ENCODE measurements at places on chromosomes 4 and X.

DNA sequence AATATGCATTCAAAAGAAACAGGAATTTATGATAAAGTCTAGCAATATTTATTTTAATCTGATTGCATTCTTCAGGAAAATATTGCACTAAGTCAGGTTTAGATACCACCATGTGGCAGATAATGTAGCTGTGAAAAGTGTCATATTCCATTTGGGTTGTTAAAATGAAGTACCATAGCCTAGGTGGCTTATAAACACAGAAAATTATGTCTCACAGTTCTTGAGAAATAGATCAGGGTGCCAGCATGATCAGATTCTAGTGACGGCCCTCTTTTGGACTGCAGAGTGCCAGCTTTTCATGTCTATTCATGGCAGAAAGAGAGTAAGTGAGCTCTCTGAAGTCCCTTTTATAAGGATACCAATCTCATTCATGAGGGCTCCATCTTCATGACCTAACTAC lies 5.6 kb upstream of the ADGRL3 start:
- no peak for DNase-seq

DNA sequence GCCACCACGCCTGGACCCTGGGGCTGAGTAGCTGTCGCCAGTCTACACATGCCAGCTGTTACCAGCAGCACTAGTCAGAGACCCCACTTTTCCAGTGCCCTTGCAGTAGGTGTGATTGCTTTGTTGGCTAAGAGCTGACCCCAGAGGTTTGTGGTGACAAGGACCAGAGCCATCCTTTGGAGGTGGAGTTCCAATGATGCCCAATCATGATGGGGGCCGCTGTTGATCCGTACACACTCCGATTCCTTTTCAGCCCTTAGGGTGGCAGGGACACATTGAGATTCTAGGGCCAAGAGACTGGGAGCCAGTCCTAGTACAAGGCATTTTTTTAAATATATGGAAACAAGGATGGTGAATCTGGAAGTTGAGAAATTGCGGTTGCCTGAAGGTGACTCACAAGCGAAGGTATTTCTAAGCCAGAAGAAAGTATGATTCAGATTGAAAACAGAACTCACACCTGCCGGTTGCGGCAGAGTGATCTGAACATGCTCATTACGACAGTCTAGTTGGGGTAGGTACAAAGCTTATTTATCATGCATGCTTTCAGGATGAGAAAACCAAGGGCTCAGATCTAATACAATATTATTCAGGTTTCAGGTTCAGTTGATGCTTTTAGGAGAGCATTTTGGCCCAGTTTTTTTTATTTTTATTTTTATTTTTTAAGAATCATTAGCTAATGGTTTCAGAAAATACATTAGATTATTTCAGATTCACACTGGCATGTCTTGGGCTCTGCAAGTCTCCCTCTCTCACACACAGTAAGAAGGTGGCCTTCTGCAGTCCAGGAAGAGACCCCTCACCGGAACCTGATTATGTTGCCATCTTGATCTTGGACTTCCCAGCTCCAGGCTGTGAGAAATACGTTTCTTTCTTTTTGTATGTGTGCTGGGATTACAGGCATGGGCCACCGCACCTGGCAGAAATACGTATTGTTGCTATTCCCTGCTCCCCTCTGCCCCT lies 43.4 kb downstream of the SHROOM2 start:
- no peak for DNase-seq

GRCh38 chr4:42736527-42737195 lies 79.8 kb upstream of the ATP8A1 start:
- DNase-seq: no peak

DNA sequence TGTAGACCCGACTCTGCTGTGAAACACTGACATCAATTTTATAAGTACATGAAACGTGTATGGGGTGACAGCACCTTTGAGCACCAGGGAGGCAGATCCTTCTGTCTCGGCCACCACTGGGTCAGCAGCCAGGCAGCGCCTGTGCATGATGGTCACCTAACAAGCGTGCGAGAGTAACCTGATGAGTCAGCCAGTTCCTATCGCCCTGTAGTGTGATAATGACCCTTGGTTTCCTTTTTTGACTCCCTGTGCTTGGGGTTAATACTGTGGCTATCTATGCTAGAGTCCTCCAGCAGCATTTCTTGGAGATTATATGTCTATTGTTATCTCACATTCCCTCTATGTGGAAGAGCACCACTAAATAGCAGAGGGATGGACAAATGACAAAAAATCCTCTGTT lies 101.6 kb downstream of the NPNT start:
- DNase-seq: no peak

DNA sequence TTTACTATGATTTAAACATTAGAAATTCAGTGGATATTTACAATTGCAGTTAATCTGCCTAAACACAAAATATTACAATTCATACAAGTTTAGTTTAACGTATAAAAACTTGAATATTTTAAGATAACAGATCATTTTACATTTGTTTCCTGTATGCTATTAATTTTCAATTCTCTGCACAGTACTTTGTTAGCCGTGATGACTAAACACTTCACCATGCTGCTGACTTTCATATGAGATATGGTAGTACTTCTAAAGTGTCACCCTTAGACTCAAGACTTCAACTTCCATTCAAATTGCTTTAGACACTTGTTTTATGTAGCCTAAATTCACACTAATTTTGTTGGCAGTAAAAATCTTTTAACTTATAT lies 1646.4 kb upstream of the ADGRL3 start:
- DNase-seq: no peak

DNA sequence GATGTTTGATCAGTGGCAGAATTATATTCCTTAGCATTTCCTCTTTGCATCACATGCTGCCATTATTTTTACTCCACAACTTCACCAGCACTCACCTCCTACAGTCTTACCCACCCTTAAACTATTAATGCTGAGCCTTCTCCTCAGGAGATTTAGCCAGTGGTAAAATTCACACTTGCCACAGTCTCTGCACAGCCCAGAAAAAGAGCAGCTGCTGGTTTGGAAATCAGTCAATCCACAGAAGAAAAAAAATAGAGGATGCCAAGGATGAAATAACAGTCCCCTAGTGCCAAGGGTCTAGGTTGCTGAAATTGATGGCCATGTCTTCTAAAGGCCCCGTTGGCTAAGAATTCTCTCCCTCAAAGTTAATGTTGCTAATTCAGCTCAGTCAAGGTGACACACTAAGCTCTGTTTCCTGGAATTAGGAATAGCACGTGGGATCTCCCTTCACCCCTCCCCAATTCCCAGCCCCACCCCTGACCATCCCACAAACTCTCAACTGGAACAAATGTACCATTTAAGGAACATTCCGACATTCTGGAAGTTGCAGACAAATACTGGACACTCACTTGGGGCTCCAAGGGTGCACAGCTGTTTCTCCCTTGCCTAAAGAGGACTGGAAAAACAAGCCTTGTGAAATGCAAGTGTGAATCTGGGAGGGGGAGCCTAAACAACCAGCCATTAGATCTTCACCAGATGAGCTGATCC lies 5.7 kb downstream of the ATP1B4 start:
- DNase-seq: no peak

DNA sequence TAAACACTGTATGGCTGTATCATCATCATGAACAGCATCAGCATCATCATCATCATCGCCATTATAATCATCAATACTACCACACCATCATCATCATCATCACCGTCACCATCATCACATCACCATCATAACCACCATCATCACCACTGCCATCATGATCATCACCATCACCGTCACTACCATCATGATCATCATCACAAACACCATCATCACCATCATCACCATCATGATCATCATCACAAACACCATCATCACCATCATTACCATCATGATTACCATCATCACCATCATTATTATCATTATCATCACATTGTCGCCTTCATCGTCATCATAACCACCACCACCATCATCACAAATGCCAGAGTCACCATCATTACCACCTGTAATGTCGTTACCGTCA lies 1196.9 kb downstream of the NLGN4X start:
- DNase-seq: no peak

GRCh38 chrX:34918091-34918736 lies 24.4 kb upstream of the FAM47B start:
- DNase-seq: no peak

DNA sequence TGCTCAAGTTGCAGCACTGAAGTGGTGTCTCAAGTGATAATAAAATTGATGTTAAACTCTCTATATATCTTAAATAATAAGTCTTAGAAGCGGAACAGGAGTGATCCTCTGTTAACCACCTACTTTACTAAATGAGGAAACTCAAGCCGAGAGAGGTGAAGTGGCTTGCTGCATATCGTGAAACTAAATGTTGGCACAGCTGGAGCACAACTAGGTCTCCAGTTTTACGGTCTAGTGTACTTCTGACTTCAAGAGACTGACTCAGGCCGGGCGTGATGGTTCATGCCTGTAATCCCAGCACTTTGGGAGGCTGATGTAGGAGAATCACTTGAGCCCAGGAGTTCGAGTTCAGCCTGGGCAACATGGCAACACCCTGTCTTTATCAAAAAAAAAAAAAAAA lies 35.5 kb upstream of the PLS3 start:
- no peak for DNase-seq

GRCh38 chr4:177006331-177006730 lies 213.6 kb upstream of the VEGFC start:
- no peak for DNase-seq

DNA sequence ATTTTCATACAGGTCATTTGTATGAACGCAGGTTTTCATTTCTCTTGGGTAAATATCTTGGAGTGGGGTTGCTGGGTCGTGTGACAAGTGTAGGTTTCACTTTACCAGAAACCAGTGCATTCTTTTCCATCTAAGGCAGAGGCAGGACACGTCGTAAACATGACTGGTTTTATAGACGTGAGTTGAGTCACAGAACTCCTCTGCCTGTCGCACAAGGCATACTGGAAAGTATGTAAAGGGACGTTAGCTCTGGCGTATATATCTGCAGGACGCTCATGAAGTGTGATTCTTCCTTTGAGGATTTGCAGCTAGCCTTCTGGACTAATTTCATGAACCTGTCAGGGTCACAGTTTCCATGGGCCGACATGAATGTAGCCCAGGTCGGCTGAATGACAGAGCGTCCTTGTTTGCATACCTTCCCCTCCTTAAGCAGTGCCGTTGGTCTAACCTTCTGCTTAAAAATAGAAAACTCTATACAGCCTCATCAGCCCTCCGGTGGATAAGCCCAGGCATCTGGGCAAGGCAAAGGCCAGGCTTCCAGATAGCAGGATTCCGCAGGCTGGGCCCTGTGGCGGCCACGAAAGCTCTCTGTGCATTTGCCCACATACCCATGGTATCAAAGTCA lies 106.0 kb downstream of the GPR143 start:
- DNase-seq: no peak

DNA sequence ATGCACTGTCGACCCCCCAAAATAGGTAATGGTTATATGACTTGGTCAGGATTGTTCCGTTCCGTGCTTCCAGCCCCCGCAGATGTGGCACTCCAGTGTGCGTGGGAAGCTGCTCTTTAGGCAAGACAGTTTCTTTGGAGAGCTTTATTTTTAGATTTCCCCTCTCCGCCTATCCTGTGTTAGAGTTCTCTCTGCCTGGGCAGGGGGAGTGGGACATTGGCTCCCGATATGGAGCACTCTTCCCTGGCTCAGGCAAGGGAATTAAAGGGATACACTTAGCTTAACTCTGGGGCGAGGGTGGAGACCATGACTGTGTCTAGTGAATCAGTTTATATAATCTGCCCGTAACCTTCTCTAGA lies 36.0 kb downstream of the DLG3 start:
- DNase-seq: no peak

- DNase-seq: no peak
Observed at GRCh38 chr4:152024881-152025280, 264.1 kb upstream of the GATB start.

DNA sequence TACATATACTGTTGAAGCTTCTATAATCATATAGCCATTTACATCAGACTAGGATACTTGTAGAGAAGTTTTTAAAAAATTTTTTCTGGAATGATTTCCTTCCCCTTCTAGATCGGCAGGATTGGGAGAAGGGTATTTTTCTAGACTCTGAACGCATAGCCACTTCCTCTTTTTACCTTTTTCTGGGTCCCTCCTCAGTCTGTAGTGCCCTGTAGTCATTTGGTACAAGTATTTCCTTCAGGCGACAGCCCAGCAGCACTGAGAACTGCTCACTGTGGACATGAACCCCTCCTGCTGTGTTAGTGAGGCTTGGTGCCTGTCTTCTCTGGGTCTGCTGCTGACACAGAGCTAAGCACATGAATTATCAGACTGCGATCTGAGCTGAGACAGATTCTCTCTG lies 255.4 kb downstream of the ARHGAP10 start:
- DNase-seq: no peak

- peak; percentile 25 for DNase-seq
Observed at GRCh38 chrX:108165383-108166111, 74.0 kb downstream of the ATG4A start.

DNA sequence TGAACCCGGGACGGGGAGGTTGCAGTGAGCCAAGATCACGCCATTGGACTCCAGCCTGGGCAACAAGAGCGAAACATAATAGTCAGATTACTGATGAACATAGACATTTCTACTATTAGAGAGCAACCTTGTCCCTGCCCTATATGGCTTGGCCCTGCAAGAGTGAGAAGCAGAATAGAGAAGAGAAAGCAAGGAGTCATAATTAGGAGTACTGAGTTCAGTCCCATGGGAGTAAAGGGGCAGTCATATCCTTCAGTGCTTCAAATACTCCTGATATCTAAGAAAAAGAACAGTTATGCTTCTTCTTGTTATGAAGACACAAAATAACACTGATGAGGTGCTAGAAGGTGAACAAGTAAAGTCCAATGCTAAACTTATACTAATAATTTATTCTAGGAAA lies 33.8 kb downstream of the CLDN2 start:
- DNase-seq: no peak

GRCh38 chr4:5941601-5942000 lies 48.7 kb upstream of the CRMP1 start:
- no peak for DNase-seq

- peak; percentile 18 for DNase-seq
Observed at GRCh38 chr4:73445383-73446335, 9.6 kb downstream of the AFP start.

DNA sequence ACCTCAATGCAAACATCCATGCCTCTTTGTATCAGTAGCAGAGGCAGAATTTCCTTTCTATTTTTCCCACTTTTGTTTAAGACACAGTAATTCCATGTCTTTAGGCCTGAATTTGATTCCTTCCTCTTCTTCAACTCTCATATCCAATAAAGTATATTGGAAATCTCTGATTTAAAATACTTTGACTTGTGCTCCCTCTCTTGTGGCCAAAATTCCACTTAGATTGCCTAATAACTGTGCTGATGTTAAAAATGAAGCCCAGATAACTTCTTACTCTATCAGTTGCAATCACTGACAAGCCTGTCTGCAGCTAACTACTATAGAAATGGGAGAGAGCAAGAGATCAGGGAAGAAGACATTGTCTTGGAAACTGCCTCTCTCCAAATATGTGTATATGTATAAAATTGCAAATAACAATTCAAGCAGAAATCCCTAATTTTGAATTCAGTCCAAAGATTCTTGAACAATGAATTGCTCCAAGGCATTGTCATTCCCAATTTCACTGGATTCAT lies 163.5 kb upstream of the SPIN4 start:
- no peak for DNase-seq

DNA sequence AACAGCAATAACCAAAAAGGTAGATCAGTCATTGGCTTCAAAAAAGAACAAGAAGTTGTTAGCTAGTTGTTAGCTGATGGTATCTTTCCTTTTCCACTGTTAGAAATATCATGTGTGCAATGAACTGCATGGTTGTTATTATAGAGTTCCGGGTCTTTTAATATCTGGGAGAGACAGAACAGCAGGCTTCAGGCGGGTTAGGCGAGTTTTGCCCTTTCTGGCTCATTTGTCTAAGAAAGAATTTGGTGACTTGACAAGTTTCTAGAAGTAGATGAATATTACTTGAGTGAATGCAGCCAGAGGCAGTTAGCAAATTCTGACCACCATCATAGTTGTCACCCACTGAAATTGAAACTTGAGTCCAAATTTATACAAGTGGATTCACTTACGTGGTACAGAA lies 88.9 kb upstream of the MID1 start:
- no peak for DNase-seq
